ENCODE measurements at places on chromosomes 1 and 21. TPM values are rescaled to one million over a fixed set of nuclear protein-coding genes. Genes with fewer than 3 reads are reported as not detected.

GRCh38 chr21:30083225-30083945 lies 83.2 kb downstream of the CLDN17 start:
- DNase-seq = no peak

GRCh38 chr1:19121192-19121591 lies 88.9 kb downstream of the UBR4 start:
- no peak for DNase-seq

DNA sequence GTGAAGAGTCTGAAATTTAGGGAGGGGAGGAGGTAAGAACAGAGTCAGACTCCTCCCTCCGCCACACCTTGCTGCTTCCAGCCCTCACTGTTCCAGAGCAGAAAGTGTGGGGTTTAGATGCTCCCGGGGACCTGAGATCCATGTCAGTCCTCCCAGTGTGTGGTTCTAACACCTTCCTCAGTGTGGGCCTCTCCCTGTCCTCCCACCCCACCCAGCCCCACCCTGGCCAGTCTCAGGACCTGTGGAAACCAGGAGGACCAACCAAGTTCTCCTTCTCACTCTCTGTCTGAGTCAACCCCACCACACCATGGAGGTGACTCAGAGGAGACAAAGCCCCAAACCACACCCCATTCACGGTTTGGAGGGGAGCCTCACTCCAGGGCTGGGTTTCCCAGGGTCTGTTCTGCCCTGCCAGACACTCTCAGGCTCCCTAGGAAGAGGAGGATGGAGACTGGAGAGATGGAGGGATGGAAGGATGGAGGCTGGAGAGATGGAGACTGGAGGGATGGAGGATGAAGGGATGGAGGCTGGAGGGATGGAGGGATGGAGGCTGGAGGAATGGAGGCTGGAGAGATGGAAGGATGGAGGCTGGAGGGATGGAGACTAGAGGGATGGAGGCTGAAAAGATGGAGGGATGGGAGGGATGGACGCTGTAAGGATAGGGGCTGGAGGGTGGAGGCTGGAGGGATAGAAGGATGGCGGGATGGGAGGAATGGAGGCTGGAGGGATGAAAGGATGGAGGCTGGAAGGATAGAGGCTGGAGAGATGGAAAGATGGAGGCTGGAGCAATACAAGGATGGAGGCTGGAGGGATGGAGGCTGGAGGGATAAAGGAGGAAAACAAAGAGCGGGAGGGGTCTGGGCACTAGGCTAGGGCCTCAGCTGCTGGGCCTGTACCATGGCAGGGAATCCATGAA lies 100.9 kb upstream of the RUNX3 start:
- peak; percentile 28 for DNase-seq

- no peak for DNase-seq
These were observed 8.9 kb downstream of the COL16A1 start for GRCh38 chr1:31694964-31695313.

KCNK1 gene
- total RNA-seq = not detected

- DNase-seq = no peak
These were observed 57.9 kb downstream of the EPRS1 start for GRCh38 chr1:219988387-219988786.

ENSA gene
- total RNA-seq = 101 TPM

- DNase-seq = no peak
These were observed 4.0 kb downstream of the ARHGEF19 start for GRCh38 chr1:16208270-16208987.

DTL gene
- 0.06 TPM for total RNA-seq

LHX8 gene
- not detected for total RNA-seq

RALGPS2 gene
- total RNA-seq = 12.4 TPM

GRCh38 chr1:31637915-31638673 lies 6.6 kb downstream of the PEF1 start:
- no peak for DNase-seq

All from CD4-positive, alpha-beta memory T cell (primary cell).